A673 (cell line): ENCODE measurements at places on chromosomes 3 and 15.
A peak's percentile ranks its signal among the peaks of the same experiment; 100 is the strongest.

DNA sequence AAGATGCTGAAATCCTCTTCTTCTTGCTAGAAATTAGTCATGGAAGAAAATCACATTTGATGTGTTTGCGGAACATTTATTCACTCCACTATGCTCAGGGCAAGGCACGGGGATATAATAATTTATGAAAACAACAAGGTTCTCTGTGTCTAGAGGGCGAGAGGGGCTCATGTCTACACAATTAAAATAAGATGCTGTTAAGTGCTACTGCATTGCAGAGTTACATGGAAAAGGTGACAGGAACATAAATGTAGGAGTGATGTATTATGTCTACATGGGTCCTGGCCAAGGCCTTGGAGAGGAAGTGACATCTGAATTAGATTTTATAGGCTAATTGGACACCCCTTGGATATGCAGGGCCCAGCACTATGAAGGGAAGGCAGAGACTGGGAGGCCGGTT lies 96.1 kb downstream of the SV2B start:
- DNase-seq: no peak

DNA sequence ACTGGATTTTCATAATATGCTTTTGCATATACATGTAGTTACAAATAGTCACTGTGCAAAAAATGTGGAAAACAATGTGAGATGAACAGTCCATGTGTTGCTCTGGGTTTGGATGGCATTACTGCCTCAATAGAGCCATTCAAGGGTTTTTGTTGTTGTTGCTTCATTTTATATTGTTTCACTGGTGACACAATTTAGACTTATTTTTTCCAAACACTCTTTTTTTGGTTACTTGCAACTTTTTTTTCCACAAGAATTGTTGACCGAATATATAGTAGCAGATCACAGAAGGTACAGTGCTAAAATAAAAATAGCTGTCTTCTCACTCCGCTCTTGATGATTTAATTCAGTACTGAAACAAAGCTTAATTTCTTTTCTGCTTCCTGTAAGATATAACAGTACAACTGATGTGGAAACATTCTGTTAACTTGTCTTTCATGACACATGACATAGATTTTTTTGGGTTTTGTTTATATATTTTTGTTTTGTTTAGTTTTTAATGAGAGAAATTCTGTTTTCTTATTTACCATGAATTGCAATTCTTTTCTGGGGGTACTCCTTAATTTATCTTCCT lies 618.6 kb downstream of the NAALADL2 start:
- DNase-seq: no peak

GRCh38 chr15:98731712-98732450 lies 83.5 kb downstream of the IGF1R start:
- no peak for DNase-seq

GRCh38 chr3:195046441-195046840 lies 224.5 kb downstream of the XXYLT1 start:
- DNase-seq: no peak

GRCh38 chr15:44810237-44810636 lies 73.9 kb downstream of the TRIM69 start:
- no peak for DNase-seq

DNA sequence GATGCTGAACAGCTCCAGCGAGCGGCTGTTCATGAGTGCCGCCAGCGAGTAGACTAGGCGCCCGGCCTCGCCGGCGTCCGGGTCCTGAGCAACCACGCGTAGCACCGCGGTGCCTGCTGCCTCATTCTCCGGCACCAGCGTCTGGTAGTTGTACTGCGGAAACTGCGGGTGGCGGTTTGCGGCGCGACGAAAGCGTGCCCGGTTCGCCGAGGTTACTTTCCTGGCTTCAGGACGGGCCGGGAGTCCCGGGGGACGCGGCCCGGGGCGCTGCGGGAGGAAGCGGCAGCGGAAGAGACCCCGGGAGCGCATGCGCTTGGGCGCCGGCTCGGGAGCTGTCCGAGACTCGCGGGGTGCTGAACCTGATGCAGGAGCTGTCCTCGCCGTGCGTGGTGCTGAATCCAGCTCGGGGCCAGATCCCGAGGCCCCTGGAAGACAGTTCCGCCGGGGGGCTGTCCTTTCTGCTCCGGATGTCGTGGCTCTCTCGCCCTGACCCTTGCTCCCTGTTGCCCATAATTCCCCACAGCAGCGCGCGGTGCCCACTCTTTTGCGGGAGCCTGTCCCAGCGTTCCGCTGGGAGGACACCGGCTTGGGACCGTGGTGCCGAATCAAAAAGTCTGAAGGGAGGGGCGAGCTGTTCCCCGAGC lies 1.1 kb downstream of the CELSR3 start:
- peak; percentile 58 for DNase-seq

GRCh38 chr3:157029365-157029790 lies 130.6 kb downstream of the CCNL1 start:
- DNase-seq: no peak

DNA sequence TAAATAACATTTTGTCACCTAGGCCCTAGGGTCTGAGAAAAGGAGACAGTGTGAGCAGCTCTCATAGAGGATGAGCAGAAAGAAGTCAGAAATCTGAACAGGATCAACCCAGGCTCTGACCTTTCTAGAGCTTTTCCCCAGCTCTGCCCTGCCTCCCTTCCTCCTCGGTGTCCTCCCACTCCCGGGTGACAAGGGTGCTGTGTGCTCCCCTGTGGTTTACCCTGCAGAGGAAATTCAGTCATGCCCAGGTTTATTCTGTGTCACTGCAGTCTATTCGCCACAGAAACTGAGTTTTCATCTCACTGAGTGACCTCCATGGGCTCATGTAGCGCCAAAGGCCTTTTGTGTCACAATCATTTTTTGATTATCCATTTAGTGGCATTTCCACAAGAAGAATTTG lies 76.6 kb downstream of the IL12A start:
- DNase-seq: no peak

DNA sequence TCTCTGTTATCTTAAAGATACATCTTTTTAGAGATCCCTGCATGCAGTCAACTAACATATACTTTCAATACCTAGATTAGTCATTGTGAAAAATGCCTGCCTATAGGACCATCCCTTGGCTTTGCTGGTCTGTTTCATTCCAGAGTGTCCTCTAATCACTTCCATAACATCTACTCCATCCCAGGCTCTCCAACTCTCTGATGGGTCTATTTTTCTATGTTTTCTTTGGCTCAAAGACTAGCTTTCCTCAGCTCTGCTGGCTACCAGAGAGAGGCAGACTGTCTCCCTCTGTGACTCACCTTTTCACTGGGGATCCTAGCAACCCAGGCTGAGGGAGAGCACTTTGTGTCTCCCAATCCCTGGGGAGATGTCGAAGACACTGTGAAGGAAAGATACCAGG lies 547.7 kb upstream of the MCTP2 start:
- DNase-seq: no peak

DNA sequence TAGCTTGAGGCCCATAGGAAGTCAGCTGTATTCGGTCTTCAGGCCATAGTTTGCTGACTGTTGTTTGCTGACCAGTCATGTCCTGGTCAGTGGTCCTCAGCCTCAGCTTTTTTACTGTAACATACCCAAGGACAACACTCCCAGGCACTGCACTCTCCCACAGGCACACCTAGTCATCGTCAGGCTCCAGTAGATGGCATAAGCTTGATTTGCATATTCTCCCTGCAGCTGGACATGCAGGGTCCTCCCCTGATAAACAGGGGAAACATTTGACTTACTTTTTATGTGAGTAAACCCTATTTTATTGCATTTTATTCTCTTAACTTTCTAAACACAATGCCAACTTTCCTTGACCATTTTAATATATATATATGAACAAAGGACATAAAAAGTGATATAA lies 22.9 kb downstream of the ARHGEF3 start:
- no peak for DNase-seq

GRCh38 chr3:50195501-50196252 lies 4.3 kb downstream of the GNAT1 start:
- DNase-seq: no peak

DNA sequence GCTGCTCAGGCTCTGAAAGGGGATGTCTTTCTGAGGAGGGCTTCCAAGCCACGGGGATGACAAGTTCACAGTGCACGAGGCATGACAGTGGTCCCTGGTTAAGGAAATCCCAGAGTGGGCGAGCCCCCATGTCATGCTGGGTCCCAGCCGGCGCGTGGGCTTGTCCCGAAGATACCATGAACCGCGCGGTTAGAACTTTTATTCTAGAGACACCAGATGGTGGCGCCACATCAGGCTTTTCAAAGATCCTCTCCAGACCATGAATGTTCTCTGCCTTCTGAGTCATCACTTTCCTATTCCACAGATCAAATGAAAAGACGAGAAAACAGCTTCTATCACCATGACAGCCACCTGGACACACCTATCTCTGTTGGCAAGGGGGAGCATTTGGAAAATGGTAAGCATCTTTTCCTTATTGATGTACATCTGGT lies 227.8 kb upstream of the LYSMD4 start:
- peak; percentile 30 for DNase-seq

DNA sequence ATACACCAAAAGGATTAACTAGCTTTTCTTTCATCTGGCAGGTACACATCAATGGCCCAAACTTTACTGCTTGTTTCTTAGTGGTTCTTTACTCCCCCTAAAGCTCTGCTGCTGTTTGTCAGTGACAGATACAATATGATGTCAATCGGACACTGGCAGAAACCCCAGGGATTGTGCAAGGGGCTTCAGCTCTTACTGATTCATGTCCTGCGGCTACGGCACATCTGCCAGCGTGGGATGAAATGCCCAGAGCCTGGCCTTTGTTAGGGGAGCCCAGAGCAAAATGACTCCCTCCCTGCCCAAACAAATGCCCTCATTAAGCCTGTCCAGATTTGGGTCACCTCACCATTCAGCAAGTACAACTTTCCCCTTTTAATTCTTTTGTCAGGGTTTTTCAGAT lies 28.3 kb downstream of the SRP14 start:
- DNase-seq: no peak

DNA sequence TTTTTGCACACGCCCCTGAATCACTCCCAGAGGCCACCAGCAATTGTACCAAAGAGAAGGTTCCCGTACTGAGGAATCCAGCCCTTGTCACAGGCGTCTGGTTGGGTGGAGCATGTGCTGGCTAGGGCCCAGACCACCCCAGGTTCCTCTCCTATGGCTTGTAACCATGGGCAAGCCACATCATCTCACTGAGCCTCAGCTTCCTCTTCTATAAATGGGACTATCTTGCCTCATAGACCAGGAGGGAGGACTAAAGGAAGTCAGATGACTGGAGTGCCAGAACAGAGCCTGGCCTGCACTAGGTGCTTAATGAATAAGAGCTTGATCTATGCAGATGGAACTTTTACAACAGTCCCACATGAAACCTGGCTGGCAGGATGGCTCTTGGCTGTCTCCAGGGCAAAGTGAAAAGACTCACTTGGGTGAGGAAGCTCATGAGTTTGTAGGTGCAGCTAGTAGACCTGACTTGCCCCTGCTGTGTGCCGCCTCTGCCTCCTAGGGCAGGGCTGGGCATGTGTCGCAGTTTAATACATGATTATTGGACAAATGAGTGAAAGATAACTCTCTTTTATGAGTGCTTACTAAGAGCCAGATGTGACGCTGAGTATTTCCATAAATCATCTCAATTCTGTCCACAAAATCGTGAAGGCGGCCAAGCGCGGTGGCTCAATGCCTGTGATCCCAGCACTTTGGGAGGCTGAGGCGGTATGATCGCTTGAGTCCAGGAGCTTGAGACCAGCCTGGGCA lies 29.3 kb downstream of the CTSH start:
- no peak for DNase-seq

DNA sequence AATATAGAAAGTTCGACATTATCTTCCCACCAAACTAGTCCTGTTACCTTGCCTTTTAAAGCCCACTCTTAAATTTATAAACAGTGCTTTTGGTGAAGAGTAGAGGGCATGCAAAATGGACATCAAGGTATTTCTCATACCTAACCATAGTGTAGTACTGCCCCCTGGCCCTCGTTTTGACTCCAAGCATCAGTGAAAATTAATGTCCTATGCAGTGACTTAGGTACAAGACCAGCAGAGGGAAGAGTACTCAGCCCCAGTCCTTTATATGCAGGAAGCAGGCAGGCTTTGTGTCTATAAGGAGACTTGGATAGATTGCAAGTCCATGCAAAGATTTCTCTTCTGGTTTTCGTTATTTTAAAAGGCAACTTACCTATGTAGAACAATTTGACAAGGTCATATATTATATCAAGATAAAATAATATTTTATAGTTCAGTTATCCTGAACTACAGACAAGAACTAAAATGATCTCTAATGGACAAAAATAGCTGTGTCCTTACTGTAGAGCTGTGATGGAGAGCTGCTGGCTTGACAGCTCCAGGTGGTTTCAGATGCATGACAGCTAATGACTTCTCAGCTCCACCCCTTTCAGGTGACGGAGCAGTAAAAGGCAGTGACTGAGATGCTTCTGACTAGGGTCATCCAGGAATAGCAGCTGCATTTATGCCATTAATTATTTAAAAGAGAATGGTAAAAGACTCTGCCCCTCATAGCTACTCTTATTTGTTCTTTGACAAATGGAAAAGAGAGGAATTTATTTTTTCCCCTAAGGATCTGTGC lies 646.1 kb downstream of the SQOR start:
- DNase-seq: peak; percentile 12

- DNase-seq: no peak
These were observed 1.1 kb downstream of the HCLS1 start for GRCh38 chr3:121659586-121659985.

GRCh38 chr15:57297630-57298029 lies 78.7 kb upstream of the CGNL1 start:
- DNase-seq: no peak

GRCh38 chr3:74423867-74424266 lies 190.6 kb downstream of the CNTN3 start:
- DNase-seq: no peak

GRCh38 chr3:115822579-115822978 lies 199.3 kb downstream of the GAP43 start:
- no peak for DNase-seq

DNA sequence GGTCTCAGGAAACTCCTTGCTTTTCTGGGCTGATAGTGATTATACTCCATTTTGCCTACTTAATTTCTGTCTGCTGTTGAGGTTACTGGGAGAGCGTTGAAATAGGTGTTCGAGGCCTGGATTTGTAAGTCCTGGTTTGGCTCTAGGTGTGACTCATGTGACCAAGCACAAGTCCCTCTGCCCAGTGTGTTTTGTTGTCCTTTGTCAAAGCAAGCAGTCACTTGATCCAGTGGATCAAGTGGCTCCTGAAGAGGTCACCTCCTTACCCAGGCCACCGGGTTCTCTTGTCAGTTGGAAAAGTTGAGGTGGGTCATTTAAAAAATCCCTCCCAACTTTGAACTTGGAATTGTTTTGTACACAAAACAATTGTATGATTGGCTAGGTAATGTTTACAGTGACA lies 70.0 kb downstream of the LPP start:
- DNase-seq: no peak

- DNase-seq: no peak
These were observed 78.2 kb downstream of the KCNH8 start for GRCh38 chr3:19226479-19226878.

DNA sequence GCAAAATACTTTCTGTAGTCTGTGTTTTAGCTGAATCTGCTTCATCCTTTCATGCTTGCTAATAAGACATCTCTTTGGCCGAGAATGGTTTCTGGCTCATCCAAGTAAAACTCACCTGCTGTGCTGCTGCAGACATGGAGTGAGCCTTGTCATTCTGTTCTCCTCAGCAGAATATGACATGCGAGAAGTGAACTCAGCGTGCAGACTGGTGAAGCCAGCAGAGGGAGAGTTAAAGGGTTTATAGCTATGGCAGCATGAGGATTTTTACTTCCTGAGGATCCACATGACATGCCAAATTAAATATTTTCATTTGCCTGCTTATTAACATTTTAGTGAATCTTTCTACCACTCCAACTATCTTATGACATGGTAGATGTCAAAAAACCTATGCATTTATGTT lies 658.4 kb upstream of the NECTIN3 start:
- DNase-seq: peak; percentile 86
